Stimulated activated CD8-positive, alpha-beta memory T cell treated with anti-CD3 and anti-CD28 coated beads, Interleukin-2, amount 100 ng/mL, for 1 hour (primary cell): ENCODE measurements at places on chromosomes 1 and 21.

GRCh38 chr1:147541672-147542568, 619 bp downstream of the BCL9 start:
- no peak for DNase-seq

- DNase-seq = no peak
These were observed 50.2 kb upstream of the ROR1 start for GRCh38 chr1:63723602-63724001.

GRCh38 chr1:110524311-110525248, 5.6 kb upstream of the KCNA10 start:
- peak; percentile 29 for DNase-seq

DNA sequence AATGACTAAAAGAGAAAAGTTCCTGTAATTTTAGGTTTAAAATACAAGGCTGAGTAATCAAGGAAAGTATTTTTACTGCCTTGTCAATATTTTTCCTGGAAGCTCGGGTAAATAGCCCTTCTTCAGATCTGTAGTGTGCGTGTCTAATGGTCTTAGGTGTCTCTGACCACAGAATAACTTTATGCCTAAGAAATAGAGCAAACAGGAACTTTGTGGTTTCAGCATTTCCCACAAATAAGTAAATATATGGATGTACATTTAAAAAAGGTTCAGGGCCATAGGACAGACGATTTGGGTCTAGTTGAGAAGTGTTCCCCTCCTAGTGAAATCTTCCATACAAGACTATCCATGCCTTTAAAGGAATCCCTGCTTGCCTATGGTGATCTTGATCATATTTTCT, 107.0 kb downstream of the ZC3H11B start:
- no peak for DNase-seq

- DNase-seq = no peak
These were observed 267.7 kb upstream of the PROX1 start for GRCh38 chr1:213720032-213720431.

GRCh38 chr1:204683284-204684205, 2.0 kb downstream of the LRRN2 start:
- no peak for DNase-seq

DNA sequence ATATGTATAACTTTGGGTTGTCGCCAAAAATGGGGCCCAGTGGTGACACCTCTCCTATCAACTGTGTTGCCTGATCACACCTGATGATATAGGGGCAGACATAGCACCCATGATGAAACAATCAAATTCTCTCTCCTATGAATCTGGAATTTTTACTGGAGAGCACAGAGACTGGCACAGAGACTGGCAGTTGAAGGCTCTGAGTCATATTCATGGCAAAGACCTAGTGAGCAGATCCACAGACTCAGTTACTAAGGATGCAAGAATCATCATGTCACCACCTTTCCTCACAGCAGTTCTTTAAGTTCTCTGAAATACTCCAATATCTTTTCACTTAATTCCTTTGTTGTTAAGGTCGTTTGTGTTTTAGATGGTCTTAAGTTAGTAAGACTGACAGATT, 60.0 kb downstream of the APCS start:
- DNase-seq = no peak

DNA sequence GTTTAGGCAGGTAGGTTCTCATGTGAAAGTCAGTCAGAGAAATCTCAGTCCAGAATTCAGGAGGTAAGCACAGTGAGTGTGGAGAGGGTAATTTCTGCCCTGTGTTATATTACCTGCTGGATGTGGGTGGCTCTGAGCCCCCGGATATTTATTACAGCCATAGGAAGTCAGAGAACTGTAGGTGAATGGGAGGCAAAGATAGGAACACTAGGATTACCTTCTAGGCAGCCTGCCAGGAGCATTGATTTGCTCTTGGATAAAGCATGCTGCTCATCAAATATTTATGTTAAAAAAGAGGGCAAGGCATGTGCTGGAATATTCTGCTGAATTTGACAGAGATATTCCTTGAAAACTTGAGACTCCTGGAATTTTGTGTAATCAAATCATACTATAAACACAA, 8.5 kb downstream of the GNG12 start:
- DNase-seq = no peak

- no peak for DNase-seq
These were observed 316.2 kb downstream of the HMCN1 start for GRCh38 chr1:186050360-186050759.

DNA sequence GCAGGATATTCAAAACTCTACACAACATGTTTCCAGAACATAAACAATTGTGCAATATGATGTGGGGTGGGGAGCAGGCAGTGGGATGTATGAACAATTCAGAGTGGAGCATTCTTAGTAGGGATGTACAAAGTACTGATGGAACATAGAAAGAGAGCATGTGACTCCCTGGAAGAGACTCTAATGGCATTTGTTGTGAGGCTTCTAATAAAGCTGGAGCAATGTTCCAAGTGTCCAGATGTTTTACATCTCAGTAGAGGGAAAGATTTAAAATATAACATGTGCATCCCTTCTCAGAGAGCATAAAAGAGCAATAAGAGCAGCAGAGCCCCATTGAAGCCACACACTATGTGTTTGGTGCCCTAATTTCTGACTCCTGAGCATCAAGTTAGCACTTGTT, 116.5 kb downstream of the BRINP2 start:
- DNase-seq = no peak

DNA sequence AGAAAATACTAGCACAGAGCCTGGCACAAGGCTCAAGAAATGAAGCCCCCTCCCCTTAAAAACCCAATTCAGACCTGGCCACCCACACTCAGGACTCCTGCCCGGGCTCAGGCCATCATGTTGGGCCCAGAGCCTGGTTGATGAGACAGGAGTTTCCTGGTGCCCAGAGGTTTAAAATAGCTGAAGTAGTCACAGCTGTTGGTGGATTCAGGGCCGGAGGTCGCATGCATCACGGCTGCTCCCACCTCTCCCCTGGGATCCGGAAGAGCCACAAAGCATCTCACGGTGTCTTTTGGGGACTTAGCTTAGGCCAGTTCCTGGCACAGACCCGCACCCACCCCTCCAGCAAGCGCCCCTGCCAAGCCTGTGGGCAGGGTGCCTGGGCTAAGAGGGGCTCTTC, 2.6 kb upstream of the PADI2 start:
- no peak for DNase-seq

DNA sequence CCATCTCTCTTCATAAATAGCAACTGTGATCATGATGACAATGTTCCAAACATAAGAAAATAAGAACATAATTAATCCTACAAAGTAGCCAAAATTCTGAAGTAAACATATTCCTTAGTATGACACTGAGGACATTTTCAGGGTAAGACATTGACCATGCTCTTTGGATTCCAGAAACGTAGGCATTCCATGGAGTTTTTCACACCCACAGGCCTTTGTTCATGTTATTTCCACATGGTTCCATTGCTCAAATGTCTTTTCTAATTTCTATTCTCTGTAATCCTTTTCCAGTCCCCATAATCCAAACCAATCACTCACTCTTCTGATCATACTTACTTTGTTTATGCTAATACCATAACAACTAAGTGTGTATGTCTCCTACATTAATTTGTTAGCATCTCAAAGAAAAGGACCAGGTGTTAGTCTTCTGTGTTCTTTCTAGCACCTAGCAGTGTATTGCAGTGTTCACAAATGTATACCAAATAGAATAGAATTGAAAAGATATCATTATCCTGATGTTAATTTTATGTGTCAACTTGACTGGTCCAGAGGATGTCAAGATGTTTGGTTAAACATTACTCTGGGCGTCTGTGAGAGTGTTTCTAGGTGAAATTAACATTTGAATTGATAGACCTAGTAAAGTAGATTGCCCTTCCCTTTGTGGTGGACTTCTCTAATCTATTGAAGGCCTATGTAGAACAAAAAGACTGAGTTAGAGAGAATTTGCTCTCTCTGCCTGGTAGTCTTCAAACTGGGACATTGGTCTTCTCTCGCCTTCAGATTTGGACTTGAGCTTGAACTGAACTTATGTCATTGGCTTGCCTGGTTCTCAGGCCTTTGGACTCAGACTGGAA, 516.6 kb downstream of the PTPRC start:
- DNase-seq = no peak

DNA sequence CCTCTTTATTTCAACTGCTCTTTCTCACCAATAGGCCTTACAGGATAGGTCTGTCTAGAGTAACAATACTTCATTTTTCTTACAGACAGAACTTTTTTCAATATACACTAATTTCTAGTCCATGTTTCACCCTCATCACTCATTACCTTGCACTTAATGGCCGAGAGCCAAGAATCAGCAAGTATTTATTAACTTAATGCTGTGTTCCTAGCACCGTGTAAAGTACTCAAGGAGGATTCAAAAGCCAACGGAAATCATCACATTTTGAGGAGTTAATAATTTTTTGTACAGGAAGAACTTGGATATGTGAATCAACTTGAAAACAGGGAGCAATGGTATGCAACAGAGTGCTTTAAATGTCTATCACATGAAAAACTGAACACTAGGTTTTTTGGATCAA, 102.0 kb downstream of the PTPN14 start:
- DNase-seq = no peak
